Activated naive CD8-positive, alpha-beta T cell treated with anti-CD3 and anti-CD28 coated beads for 36 hours (primary cell): ENCODE measurements at places on chromosomes 4 and X. TPM values are rescaled to one million over a fixed set of nuclear protein-coding genes. Genes with fewer than 3 reads are reported as not detected.

GRCh38 chr4:69656653-69657158 is 3.7 kb upstream of the UGT2A1 start:
- no peaks in the 10 kb centered on the region for H3K36me3 ChIP-seq
- peaks cover 3% of the 10 kb centered on the region for H3K4me1 ChIP-seq
- no peak overlapping the region for H3K4me3 ChIP-seq
- no peak for DNase-seq
- no peaks in the 10 kb centered on the region for H3K27me3 ChIP-seq
- H3K27ac ChIP-seq: no peak overlapping the region

DNA sequence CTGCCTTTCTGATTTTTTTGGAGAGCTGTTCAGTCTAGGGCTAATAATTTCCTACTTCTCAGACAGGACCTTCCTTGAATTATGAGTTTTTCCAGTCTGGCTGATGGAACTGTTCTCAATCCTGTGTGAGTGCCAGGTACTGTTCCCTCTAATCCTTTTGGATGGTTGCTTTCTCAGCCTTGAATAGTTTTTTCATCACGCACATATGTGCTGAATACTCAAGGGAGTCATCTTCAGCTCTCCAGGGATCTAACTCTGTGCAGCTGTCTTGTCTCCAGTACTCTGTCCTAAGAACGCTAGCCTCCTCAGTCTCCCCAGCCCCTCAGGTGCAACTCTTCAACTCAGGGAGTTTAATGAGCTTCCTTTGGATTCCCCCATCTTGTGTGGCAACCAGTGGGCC is 93.2 kb downstream of the GASK1B start:
- no peak for DNase-seq
- H3K4me3 ChIP-seq: no peak overlapping the region
- H3K36me3 ChIP-seq: no peaks in the 10 kb centered on the region
- H3K27me3 ChIP-seq: no peaks in the 10 kb centered on the region

- peaks cover 1% of the 10 kb centered on the region for H3K4me1 ChIP-seq
- H3K4me3 ChIP-seq: no peak overlapping the region
- no peak for DNase-seq
- H3K27ac ChIP-seq: no peak overlapping the region
- no peaks in the 10 kb centered on the region for H3K36me3 ChIP-seq
Measured at GRCh38 chrX:30610026-30610425, 32.5 kb upstream of the TASL start.

TRIML1 gene
- not detected for total RNA-seq
